ENCODE measurements at places on chromosomes 13 and 19.

DNA sequence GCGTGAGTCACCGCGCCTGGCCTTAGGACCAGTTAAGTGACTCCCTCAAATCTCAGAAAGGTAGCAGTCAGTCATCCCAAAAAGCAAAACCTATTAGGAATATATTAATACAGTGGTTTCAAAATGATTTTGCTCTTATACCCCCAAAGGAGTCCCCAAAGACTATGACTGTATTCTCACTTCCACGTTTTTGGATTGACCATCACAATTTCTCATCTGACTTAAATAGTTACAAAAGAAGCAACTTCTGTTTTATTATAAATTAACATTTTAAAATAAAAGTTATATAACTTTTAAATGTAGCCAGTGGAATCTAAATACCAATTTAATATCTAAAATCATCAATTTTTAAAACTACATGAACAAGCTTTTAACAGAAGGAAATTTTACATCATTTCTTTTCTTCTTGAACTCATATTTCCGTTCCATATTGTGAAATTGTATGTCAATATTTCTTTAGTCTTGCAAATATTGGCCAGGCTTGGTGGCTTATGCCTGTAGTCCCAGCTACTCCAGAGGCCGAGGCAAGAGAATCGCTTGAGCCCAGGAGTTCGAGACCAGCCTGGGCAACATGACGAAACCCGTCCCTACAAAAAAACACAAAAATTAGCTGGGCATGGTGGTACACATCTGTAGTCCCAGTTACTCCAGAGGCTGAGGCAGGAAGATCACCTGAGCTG lies 1.5 kb upstream of the SPART start:
- no peak for DNase-seq

DNA sequence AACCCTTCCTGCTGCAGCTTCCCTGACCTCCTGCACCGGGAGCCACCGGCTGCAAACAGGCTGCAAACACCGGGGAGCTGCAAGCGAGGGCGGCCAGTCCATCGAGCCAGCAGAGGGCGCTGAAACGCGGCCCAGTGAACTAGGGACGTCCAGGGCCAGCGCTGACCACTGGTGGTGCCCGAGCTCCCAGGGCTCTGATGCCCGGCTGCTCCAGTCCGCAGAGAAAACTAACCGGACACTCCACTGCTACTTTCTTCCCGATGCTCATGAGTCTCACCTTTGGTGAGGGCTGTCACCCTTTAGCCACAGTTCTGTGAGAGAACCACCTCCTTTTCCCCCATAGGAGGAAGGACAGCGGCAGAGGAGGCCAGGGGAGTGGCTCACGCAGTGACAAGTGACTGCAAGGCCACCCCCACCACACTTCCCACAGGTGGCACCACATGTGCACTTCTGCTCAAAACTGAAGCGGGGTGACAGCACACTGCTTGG lies 82.8 kb upstream of the MTIF3 start:
- DNase-seq, result peak; percentile 89

- DNase-seq, result no peak
These were observed 117.8 kb downstream of the NALCN start for GRCh38 chr13:101298517-101298916.

DNA sequence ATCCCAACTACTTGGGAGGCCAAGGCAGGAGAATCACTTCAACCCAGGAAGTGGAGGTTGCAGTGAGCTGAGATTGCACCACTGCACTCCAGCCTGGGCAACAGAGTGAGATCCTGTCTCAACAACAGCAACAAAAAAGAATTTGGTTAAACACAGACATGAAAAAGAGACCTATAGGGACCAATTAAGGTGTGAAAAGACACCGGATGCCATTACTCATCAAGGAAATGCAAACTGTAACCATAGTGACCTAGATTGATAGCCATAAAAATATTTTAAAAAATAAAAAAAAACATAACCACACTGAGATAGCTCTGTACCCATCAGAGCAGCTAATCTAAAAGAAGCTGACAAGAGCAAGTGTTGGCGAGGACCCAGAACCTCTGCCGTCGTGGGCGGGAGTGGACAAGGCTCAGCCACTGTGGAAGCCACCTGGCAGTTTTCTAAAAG lies 37.1 kb upstream of the ISYNA1 start:
- DNase-seq, result no peak

- no peak for DNase-seq
These were observed 197.1 kb downstream of the ITGBL1 start for GRCh38 chr13:101649488-101650126.
